ENCODE measurements at places on chromosomes 2 and 18. TPM values are rescaled to one million over a fixed set of nuclear protein-coding genes. Genes with fewer than 3 reads are reported as not detected.

Gene C1QL2
- not detected for total RNA-seq

Gene WDR43
- 120 TPM for total RNA-seq

Gene LRATD1
- under 0.01 TPM for total RNA-seq

Gene HADHB
- 127 TPM for total RNA-seq

Gene SPC25
- 6.9 TPM for total RNA-seq

Gene RSAD2
- 98.9 TPM for total RNA-seq

Gene GNLY
- total RNA-seq: not detected

Gene INPP1
- 11.3 TPM for total RNA-seq

Gene CYBRD1
- 61.6 TPM for total RNA-seq

Gene VAMP5
- 11.0 TPM for total RNA-seq

Gene EFEMP1
- total RNA-seq: 19.6 TPM

Measured in melanocyte of skin (primary cell).